ENCODE measurements at places on chromosomes 5 and 9.
A peak's percentile ranks its signal among the peaks of the same experiment; 100 is the strongest.

DNA sequence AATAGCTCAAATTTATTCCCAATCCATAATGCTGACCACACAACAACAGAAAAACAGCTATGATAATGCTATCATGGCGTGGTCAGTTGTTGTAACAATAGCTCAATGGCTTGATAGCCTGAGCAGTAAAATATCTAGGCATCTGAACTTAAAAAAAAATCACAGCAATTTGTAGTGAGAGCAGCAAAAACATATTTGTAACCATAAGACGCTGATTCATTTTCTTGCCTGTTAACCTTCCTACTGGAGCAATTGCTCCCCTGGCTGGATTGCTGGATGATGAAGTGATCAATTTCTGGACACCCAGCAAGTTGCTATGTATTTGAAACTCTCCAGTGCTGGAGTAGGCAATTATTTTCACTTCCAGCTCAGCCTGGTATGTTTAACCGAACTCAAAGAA lies 115.1 kb downstream of the PCSK1 start:
- no peak for DNase-seq

DNA sequence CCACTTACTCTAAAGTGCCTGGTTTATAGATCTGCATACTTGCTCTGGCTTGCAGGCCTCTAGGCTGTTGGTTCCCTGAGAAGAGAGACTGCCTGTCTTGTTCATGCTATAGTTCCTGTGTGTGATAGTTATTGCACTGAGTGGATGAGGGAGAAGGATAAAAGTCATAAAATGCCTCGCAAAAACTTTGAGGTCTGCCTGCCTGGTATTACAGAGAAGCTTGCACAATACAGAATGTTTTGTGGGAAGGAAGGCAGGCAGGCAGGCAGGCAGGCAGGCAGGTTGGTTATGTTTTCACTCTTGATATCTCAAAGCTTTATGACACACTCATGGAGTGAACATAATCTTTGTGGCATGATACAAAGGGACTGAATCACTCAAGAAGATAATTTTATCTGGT lies 287.1 kb downstream of the SLIT3 start:
- no peak for DNase-seq

DNA sequence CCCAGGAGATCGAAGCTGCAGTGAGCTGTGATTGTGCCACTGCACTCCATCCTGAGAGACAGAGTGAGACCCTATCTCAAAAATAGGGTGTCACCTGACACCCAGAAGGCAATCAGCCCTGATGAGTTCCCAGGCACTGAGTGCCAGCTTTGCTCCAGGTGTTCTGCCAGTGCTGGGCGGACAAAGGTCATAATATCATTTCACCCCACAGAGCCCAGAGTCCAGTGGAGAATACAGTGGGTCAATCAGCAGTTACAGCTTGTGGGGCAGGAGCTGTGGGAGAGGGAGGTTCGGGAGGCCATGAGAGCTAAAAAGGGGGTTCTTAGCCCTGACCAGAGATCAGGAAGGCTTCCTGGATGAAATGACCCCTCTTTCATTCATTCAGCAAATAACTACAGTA lies 24.4 kb upstream of the SH3RF2 start:
- DNase-seq, result no peak

- DNase-seq, result no peak
Measured at GRCh38 chr9:9045572-9045971, 1246.0 kb upstream of the DMAC1 start.

GRCh38 chr5:115033861-115034260 lies 135.8 kb downstream of the TRIM36 start:
- no peak for DNase-seq

- DNase-seq, result no peak
Measured at GRCh38 chr5:96177303-96177869, 215.7 kb upstream of the ELL2 start.

DNA sequence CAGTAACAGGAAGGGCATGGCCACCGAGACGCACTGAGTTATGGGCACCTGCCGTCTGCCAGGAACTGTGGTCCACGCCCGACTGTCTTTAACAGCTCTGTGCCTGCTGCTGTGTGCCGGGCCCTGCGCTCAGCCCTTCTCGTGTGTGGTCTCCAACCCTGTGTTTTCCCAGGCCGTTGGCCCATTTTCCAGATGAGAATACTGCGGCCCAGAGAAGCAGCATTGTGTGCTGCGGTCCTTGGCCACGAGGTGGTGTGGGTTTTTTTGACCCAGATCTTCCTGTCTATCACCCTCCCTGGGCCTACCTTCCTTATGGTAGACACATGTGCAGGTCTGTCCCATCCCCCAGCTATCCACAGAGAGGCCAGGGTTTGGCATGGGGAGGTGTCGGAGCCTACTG lies 47.0 kb downstream of the RXRA start:
- DNase-seq, result no peak

- no peak for DNase-seq
Measured at GRCh38 chr9:7150153-7150890, 392.5 kb downstream of the KDM4C start.

- DNase-seq, result peak; percentile 47
Measured at GRCh38 chr9:87554976-87555375, 57.3 kb downstream of the DAPK1 start.

GRCh38 chr5:177005619-177006264 lies 837 bp downstream of the UIMC1 start:
- DNase-seq, result peak; percentile 37

DNA sequence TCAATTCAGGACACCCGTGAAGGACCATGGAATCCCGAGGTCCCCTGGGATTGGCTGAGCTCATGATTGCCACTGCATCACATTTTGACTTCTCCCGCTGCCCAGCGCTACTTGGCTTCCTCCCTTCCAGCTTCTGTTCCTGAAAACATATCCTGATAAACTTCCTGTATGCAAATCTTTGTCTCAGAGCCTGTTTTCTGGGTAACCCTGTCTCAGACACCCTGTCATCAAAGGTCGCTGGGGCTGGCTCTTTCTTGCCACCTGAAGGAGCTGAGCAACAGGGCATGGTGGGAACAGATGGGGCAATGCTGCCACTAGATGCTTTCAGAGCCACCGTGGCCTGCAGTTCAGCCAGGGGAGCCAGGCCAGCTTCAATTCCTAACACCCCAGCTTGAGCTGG lies 154.3 kb upstream of the TBC1D2 start:
- no peak for DNase-seq

DNA sequence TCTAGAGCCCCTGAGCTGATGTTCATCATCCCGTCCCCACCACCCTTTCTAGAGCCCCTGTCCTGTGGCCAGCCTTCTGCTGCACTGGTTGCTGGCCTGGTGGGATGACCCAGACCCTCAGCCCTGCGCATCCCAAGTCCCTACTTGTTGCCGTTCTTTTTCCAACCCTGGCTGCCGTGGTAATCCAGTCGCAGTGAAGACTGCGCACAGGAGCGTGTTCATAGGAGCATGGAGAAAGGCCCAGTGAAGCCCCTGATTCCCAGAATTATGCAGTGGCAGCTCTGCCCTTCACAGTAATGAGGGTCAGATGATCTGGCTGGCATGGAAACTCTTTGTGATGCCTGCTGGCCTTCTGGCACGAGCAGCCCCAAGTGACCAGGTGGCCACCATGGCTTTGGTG lies 183.3 kb downstream of the CACNA1B start:
- DNase-seq, result no peak

- no peak for DNase-seq
Measured at GRCh38 chr9:92590377-92590776, 54.6 kb upstream of the ECM2 start.

DNA sequence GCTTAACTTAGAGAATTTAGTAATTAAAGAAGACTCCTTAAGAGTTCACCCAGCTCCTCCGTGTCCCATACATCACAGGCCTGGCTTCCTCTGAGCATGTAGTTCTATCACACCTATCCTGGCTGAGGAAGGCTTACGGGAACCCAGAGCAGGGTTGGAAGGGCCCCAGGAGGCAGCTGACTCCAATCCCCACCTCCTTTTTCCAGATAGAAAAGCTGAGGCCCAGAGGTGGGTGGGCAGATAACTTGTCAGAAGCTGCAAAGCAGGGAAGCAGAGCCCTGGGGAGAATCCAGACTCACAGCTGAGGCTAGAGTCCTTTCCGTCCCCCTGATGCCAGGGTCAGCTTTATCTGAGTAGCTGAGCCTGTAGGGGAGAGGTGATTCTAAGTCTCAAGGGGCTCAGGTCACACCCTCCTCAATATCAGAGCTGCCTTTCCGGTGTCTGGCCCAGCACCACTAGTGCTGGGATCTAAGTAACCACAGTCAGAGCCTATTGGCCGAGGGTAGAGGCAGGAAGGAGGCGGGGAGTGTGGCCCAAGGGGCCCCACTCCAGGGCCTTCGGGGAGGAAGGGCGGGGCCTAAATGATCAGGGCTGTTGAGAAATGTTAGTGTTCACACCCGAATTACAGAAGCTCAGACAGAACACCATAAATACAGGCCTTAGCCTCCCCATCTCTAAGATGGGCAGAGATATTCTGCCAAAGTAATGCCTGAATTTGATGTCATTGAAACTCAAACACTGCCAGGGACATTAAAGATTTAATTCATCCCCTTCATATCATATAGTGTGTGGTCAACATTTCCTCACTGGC lies 9.9 kb downstream of the CCDC69 start:
- peak; percentile 78 for DNase-seq

DNA sequence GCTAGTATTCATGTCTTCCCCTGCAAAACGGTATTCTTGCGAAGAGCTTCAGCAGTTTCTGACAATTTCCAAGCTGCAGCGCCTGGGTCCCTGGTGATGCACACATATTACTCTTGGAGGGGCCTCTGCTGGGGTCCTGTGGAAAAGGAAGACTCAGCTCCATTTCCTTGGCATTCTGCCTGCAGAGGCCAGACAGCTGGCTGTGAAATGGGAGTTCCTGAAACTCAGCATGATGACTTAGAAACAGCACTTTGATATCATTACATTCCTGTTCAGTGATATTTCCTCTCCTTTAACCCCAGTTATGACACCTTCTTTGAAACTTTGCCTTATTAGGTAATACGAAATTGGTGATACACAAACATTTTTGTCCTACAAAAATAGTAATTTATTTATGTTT lies 98.5 kb downstream of the APBA1 start:
- DNase-seq, result no peak

DNA sequence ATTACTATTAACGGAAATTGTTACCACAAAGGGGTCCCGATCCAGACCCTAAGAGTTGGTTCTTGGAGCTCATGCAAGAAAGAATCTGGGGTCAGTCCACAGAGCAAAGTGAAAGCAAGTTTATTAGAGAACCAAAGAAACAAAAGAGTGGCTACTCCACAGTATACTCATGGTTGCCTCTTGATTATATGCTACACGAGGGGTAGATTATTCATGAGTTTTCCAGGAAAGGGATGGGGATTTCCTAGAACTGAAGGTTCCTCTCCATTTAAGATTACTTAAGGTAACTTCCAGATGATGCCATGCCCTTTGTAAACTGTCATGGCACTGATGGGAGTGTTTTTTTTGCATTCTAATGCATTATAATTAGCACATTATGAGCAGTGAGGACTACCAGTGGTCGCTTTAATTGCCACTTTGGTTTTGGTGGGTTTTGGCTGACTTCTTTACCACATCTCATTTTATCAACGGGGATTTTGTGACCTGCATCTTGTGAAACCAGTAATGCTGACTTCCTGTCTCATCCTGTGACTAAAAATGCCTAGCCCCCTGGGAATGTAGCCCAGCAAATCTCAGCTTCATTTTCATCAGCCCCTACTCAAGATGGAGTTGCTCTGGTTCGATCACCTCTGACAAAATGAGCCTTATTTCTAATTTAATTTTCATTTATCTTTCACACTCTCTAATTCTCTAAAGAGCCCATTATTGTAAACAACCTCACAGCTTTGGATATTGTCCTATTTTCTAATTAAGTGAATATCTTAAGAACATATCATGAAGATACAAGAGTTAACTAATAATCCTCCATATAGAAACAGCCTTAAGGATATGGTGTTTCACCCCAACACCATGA lies 336.3 kb downstream of the RASEF start:
- DNase-seq, result no peak

- DNase-seq, result no peak
Measured at GRCh38 chr5:178207183-178207916, 3.0 kb downstream of the HNRNPAB start.

DNA sequence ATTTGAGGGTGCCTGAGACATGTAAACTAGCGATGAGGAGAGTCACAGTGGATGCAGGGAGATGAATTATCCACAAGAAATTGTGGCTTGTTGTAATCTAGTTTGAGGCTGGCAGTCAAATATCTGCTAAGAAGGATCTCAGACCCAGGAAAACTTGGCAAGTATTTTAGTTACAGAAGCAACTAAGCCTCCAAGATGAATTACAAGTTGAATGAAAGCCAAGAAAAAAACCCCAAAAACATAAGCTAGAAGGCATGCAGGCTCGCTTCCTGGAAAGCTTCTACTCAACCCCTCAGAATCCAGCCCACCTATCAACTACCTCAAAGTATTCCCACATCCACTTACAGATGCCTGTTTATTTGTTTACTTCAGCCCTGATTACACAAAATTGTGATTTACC lies 696.9 kb downstream of the MAT2B start:
- DNase-seq, result no peak

DNA sequence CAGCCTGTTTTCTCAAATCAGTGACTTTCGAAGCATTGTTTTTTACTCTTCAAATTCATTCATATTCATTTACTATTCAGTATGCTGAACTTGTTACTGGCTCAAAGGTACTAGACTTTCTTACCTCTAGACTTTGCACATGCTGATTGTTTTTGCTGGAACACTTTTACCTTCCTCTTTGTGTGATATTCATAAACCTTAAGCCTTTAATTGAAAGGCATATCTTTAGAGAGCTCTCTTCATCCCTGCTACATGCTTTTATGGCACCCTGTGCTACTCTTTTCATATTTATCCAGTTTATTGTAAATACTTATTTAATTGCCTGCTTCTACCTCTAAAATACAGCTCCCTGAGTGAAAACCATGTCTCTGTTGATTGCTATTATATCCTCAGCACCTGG lies 48.7 kb upstream of the LRRC19 start:
- no peak for DNase-seq

DNA sequence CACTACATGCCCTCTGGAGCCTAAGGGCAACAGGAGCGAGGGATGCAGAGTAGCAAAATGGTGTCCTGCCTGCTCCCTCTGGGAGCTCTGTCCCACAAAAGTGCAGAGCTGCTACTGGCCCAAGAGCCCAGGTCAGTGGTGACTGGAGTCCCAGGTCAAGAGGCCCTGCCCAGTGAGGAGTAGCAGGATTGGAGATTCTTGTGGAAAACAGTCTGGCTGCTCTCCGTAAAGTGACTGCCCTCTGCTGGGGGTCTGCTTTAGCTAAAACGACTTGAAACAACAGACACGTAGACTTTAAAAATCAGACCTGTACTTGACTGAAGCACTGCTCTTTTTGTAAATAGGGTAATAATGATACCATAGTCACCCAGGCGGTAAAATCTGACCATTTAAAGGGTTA lies 917.0 kb downstream of the MAT2B start:
- DNase-seq, result no peak
